ENCODE measurements at places on chromosomes 2 and 18. TPM values are rescaled to one million over a fixed set of nuclear protein-coding genes. Genes with fewer than 3 reads are reported as not detected.

- DNase-seq, result no peak
Measured at GRCh38 chr2:144830543-144830942, 310.6 kb upstream of the ZEB2 start.

GRCh38 chr2:157155992-157156391 lies 101.5 kb upstream of the GALNT5 start:
- DNase-seq, result no peak

DNA sequence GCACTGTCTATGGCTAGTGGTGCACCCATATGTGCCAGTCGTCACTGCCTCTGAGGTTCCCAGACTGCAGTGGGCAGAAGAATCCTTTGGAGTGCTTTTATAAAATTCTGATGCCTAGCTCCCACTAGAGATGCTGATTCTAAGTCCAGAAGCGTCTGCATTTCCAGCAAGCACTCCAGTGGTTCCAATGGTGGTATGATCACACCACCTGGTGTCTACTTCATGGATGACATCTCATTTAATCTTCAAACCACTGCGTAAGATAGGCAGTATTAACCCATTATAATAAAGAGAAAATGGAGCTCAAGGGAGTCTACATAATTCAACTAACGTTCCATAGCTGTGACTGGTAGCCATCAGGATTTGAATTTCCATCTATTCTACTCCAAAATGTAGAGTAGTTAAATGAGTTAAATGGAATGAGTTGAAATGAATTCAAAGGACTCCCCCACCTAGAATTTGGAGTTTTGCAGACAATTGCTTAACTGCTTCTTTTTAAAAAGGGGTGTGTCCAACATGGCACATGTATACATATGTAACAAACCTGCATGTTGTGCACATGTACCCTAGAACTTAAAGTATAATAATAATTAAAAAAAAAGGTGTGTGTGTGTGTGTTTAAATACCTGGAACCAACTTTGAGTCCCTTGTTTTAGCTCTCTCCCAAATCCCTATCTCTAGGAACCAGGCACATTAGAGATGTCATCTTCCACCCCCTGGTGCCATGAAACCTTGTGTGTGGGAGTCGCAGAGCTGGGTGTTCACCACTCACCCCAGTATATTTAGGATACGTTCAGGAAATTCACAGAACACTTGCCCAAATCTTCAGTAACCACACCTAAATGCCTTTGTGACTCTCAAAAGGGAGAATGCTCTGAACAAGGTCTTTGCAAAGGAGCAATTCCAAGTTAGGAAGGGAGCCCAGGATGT lies 14.1 kb downstream of the LAMA3 start:
- DNase-seq, result no peak

DNA sequence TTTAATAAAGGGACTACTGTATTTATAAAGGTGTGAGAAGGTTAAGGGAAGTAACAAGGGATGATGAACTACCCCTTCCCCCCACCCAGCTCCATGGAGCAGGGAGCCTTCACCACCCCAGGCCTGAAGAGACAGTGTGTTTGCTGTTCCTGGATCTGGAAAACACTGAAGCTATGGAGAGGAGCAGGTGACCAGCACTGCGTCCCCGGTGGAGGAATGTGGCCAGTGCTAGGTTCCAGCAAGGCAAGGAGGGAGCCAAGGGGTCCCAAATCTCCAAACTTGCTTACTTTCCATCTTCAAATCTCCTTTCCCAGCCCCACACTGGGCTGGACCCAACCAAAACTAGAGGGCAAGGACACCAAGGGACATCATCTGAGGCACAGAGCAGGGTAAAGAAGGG lies 128.7 kb upstream of the CD302 start:
- no peak for DNase-seq

DNA sequence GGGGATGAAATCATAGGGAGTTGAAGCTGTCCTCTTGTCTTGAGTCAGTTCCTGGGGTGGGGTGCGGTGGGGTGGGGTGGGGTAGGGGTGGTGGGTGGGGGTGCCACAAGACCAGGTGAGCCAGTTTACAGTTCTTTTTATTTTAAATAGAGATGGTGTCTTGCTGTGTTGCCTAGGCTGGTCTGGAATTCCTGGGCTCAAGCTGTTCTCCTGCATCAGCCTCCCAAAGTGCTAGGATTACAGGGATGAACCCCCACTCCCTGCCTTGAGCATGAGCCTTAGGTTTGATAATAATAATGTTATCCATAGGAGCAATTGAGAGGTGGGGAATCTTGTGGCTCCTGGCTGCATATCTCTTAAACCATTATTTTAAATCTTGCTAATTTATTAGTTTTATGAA lies 183.1 kb upstream of the ALPP start:
- DNase-seq, result no peak

DNA sequence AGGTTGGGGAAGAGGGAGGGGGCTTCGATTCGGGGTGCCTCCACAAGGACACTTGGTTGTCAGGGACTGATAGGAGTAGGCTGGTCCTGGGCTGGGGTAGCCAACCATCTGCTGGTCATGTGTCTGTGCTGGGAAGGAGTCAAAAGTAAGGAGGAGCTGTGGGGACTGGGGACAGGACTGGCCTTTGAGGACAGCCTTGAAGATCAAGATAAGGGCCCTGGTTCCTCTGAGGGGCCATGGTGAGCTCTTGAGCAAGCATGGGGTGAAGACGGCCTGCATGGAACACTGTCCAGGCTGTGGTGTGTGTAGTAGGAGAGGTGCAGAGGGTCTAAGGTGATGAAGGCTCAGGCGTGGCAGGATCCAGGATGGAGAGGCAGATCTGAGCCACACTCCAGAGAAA lies 1.7 kb downstream of the CYP27A1 start:
- no peak for DNase-seq

- no peak for DNase-seq
Measured at GRCh38 chr18:73981796-73982195, 165.8 kb downstream of the FBXO15 start.

GRCh38 chr18:9557250-9557943 lies 57.0 kb downstream of the PPP4R1 start:
- no peak for DNase-seq

DNA sequence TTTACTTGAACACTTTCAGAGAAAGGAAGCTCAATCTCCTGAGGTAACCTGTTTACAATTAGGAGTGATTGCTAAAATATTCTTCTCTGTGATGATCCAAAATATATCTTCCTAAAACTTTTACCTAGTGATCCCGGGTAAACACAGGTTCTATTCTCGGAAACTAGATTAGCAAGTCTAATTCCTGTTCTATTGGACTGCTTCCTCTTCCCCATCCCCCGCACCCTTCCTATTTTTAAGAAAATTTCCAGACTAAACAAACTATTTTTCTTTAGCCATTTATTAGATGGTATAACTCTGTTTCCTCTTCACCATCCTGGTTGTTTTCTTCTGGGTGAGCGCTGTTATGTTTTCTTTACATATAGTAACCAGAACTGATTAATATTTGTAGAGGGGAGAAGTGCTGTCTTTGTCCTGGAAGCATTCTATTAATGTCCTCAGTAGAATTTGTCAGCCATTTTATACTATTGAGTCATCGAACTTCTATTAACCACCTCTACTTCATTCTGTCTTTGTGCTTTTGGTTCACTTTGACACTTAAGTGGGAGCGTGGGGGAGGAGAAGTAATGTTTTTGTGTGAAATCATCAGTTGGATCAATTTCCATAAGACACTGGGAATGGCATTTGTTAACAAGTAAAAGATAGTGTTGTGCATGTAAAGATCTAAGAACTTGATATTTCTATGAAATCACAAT lies 31.8 kb downstream of the CREB1 start:
- DNase-seq, result no peak

GRCh38 chr2:217816396-217816869 lies 186.4 kb downstream of the TNS1 start:
- no peak for DNase-seq

Gene IGFBP5
- total RNA-seq, result 304 TPM

Gene MPV17
- total RNA-seq, result 99.3 TPM

Gene SOWAHC
- total RNA-seq, result 30.7 TPM

Gene FAP
- total RNA-seq, result 1.5 TPM

Gene ASB18
- total RNA-seq, result not detected

Gene GDF7
- total RNA-seq, result 0.54 TPM

Gene RFX8
- total RNA-seq, result not detected

Data from upper lobe of left lung (tissue), 6 donors.